ENCODE measurements at places on chromosomes 4 and X.

GRCh38 chr4:13329963-13330362, 154.2 kb downstream of the RAB28 start:
- no peak for DNase-seq

- no peak for DNase-seq
Observed at GRCh38 chrX:14398725-14399124, 130.6 kb upstream of the GLRA2 start.

- no peak for DNase-seq
Observed at GRCh38 chrX:15233416-15234015, 36.4 kb downstream of the ASB9 start.

- DNase-seq: no peak
Observed at GRCh38 chr4:120809518-120809917, 113.0 kb downstream of the PRDM5 start.

GRCh38 chrX:38376747-38377146, 24.3 kb downstream of the OTC start:
- no peak for DNase-seq

- no peak for DNase-seq
Observed at GRCh38 chrX:139085404-139085803, 373.9 kb upstream of the FGF13 start.

Data from uterus (tissue), 4 donors.